ENCODE measurements at places on chromosomes 12 and 14.
A peak's percentile ranks its signal among the peaks of the same experiment; 100 is the strongest.

- DNase-seq: no peak
Observed at GRCh38 chr12:45324391-45324790, 108.5 kb downstream of the ANO6 start.

DNA sequence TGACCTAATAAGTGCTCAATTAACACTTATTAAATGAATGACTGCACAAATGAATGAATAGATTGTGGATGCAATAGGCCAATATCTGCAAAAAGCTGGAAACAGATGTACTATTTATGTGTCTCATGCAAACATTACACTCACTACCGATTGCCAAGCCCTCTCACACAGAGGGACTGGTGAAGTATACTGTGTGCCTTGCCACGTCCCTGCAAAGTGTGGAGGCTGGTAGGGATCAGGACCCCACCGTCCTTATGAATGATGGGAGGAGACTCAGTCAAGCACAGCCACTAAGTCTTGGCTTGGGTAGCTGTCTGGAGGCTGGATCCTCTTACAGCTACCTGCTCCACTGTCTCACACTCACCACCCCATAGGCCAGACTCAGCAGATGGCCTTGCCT, 3.9 kb upstream of the TUNAR start:
- no peak for DNase-seq

GRCh38 chr12:65907513-65907912, 83.2 kb downstream of the HMGA2 start:
- no peak for DNase-seq

GRCh38 chr14:104359969-104360442, 219.6 kb upstream of the C14orf180 start:
- no peak for DNase-seq

- no peak for DNase-seq
Observed at GRCh38 chr12:39327965-39328364, 115.0 kb downstream of the KIF21A start.

DNA sequence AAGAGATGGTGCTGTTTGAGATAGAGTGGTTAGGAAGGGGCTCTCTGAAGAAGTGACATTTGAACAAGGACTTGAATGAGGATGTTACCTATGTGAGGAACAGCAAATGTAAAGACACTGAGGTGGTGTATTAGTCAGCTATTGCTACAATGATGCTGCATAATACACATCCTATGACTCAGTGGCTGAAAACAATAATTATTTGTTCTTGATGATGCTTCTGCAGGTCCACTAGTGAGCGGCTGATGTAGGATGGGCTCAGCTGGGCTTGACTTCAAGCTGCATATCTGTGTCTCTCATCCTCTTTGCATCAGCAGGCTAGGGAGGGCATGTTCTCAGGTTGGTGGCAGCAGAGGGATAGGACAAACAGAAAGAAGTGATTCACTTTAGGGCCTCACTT, 21.4 kb upstream of the CLMN start:
- no peak for DNase-seq

DNA sequence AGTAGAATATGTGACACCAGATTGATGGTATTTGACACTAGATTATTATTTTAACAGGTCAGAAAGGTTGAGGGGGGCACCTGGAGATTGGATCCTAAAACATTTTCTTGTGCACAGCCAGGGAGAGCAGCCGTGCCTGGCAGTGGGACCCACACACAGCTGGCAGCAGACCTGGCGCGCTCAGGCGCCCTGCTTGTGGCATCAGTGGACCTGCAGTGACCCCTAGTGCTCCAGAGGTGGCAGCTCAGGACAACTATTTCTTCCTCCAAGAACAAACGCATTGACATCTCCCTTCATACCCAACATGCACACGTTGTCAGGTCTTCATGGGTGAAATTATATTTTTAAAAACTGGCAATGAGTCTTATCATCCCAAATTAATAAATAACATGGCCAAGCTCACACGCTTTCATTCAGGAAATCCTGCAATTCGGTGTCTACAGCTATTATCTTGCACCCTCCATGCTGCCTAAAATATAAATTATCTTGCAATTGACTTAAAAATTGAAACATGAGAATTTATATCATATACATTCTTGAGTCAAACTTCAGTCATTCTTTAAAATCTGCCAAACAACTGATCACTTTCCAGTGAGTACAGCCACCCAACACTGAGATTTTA, 7.7 kb upstream of the TMEM132D start:
- DNase-seq: no peak

- no peak for DNase-seq
Observed at GRCh38 chr14:95659990-95660385, 26.2 kb upstream of the TCL1B start.

- DNase-seq: no peak
Observed at GRCh38 chr14:100710826-100711462, 15.7 kb upstream of the DLK1 start.

DNA sequence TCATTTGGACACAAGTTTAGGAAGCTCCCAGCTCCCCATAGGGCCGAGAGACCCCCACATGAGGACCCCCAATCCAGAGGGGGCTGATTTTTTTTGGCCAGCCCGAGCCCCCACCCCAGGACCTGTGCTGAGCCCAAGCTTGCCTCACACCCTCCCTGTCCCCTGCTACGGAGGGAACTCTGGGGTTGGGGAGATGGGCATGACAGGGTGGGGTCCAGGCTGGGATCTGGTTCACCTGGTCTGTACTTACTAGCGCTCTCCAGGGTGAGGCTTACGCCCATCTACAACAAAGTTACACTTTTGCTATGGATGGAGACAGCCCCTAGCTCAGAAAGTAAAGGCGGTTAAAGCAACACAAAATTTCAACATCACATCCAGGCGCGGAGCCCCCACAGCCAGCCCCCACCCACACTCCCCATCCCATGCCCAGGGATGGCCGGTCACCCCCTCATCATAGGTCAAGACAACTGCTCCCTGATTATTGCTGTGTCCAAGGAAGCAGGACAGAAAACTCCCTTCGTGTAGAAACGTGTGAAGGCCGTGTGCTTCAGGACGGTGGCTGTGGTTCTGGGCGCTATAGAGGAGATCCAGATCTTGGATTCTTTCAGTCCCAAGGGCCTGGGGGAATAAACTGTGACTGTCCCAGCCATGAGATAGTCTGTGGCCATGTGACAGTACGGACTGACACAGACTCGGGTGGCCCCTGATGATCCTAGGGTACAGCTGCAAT, 10.7 kb downstream of the SLC25A29 start:
- no peak for DNase-seq

DNA sequence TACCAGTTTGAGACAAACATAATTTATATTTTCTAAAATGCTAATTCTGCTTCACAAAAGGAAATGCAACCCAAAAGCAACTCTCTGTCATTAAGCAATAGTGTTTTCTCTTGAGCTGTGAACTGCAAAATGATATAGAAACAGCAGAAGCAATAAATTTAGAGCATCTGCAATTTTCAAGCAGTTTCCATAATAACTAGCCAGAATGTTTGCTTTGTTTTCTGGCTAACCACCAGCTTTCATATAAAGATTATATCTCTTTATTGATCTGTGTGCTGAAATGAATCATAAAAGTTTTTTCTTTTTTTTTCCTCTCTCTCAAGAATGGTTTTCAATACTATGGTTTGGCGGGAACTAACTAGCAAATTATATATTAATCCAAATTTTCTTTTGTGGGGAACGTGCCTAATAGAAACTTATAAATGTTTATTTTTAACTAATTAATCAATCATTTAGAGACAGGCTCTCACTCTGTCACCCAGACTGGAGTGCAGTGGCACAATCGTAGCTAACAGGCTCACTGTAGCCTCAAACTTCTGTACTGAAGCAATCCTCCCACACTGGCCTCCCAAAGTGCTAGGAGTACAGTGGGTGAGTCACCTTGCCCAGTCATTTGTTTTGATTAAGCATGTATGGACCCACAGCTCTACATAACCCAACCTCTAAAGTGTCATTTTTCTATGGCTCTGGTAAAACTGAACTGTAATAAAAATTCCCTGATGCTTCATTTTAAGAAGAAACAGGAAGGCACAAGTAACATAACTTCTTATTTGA, 830.1 kb upstream of the MGAT4C start:
- DNase-seq: no peak

- no peak for DNase-seq
Observed at GRCh38 chr14:104722938-104723650, 935 bp upstream of the ADSS1 start.

GRCh38 chr12:31950088-31950487, 9.1 kb upstream of the RESF1 start:
- no peak for DNase-seq

DNA sequence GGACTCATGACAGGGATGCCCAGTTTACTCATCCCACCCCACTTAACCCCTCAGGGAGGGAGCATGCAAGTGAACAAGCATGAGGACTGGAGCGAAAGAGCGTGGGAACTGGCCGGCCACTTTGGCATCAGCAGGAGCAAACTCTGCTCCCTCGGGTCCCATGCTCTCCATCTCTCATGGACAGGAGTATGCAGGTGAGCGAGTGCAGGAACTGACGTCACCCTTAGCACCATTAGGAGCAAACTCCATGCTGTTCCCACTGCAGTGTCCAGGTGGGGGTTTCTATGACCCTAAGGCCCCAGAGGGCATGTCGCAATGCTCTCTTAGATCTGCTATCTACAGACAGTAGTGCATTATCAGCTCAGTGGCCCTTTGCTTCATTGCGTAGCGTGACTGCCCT, 821.8 kb upstream of the LRFN5 start:
- no peak for DNase-seq

DNA sequence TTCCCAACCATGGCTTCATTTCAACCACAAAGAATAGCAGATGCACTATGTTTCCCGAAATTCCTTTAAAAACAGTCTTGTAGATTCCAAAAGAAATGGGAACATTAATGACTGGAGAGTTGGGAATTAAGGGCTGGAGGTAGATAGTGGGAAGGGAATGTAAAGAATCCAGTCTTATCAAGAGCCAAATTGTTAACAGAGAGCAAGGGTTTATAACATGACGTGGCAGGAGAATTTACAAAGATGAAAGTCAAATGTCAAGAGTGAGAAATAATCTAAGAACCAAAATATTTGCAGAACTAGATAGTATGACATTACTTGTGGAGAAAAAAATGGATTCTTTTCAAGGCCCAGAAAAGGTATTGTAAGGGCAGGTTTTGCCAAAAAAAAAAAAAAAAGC, 200.9 kb downstream of the GRIN2B start:
- DNase-seq: no peak

- DNase-seq: peak; percentile 24
Observed at GRCh38 chr14:65961004-65961403, 525.2 kb upstream of the CCDC196 start.

DNA sequence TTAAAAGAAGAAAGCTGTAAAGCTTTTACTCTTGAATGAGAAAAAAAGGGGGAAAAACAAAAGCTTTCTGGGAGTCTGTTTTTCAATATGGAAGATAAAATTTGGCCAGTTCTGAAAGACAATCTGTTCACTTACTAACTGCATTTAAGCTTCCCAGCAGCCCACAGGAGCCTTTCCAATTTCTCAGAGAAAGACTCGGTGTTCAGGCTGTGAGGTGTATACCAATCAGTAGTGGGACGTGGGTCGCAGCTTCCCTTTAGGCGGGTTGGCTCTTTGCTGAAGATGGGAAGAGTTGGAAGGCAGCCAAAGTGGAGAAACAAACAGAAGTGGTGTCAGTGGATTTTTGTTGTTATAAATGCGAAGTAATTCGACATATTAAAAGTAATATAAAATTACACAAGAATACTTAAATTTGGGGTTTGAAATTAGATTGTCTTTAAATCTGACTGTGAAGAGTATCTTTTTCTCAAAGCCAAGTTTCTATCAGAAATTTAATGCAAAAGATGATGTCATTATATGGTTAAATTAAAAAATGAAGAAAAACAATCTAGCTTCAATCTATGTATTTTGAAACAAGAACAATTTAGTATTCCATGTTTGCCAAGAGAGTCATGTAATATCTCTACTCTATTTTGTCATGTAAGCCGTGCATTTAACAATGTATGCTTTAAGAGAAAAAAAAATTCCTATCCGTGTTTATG, 590.2 kb upstream of the ATXN7L3B start:
- DNase-seq: no peak

GRCh38 chr14:47065326-47065725, 413.7 kb upstream of the RPL10L start:
- no peak for DNase-seq

DNA sequence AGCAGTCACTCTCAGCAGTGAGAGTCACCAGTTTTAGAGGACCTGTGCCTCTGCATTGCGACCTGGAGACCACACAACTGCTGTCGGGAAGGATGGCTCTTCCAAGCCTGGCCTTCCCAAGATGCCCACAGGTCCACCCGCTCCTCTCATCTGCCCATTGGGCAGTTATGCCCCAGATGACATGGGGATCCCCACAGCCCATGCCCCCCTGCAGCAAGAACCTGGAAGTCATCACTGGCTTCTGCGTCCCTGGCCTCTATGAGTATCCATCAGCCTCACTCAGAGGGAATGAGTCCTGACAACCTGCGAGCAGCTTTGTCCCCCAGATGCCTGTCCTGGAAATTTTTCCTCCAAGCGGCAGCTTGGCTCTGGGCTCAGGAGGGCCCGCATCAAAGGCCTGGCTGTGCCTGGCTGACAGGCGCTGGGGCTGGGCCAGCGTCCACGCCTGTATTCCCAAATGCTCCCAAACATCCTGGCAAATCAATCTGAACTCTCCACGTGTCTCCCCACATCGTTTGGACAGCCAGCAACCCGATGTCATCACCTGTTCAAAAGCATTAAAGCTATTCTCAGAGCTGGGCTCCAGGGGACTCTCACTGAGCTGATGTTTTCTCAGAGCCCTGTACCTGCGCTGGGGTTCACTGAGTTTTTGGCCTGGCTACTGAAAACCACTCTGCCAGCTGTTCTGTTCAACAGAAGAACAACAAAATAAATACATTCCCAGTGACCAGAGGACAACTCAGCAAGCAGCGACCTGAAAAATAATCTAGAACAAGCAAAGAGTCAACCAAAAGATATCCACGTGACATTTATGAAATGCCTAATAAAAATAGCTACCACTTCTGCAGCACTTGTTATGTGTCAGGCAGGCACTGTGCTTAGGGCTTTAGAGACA, 57.8 kb downstream of the CLMN start:
- DNase-seq: no peak

- DNase-seq: no peak
Observed at GRCh38 chr14:101251812-101252442, 309.4 kb upstream of the DIO3 start.

GRCh38 chr12:11743423-11744409, 94.2 kb downstream of the ETV6 start:
- DNase-seq: no peak

DNA sequence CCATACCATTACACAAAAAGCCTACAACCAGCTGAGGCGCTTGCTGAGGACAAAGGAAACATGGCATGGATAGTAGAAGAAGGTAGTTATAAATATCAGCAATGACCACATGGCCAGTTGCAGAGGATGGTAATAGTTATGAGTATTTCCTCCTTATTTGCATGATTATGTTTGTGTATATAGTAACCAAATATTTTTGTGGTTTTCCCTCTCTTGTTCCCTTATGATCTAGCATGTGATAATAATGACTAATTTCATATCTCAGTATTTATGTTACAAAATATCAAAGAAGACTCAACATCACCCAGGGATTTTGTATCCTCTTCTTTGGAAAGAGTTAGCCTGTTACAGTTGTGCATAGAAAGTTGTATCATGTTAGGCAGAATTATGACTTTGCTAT, 13.5 kb upstream of the CATSPERB start:
- no peak for DNase-seq

Measured in MM.1S (cell line).